ENCODE measurements at places on chromosomes 4 and X.

GRCh38 chr4:153655928-153656327 is 28.2 kb upstream of the TLR2 start:
- no peak for DNase-seq

DNA sequence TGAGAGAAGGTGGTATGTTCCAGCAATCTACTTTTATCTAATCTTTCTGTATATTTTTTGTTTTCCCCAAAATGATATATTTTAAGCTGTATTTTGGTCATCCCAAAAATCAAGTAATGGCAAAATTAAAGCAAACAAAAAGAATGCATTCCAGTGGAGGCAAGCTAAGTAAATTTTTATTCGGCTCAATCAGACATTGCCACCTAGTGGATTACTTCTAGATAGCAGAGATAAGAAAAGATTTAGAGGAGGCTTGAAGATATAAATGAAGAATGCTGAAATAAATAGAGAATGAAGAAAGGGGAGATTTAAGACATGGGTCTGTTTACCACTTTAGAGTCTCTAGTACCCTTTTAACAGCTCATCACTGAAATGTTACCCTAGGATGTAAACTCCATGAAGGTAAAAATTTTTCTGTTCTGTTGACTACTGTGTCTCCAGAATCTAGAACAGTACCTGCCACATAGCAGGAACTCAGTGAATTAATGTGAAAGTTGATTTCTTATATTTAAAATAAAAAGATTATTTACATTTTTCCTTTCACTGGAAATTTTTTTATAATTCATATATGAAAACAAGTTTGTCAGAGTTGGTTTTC is 110.9 kb upstream of the ANK2 start:
- no peak for DNase-seq

- no peak for DNase-seq
These were observed 9.4 kb downstream of the TMEM271 start for GRCh38 chr4:566508-567295.

- DNase-seq, result no peak
These were observed 55.1 kb downstream of the NAF1 start for GRCh38 chr4:163111588-163111987.

DNA sequence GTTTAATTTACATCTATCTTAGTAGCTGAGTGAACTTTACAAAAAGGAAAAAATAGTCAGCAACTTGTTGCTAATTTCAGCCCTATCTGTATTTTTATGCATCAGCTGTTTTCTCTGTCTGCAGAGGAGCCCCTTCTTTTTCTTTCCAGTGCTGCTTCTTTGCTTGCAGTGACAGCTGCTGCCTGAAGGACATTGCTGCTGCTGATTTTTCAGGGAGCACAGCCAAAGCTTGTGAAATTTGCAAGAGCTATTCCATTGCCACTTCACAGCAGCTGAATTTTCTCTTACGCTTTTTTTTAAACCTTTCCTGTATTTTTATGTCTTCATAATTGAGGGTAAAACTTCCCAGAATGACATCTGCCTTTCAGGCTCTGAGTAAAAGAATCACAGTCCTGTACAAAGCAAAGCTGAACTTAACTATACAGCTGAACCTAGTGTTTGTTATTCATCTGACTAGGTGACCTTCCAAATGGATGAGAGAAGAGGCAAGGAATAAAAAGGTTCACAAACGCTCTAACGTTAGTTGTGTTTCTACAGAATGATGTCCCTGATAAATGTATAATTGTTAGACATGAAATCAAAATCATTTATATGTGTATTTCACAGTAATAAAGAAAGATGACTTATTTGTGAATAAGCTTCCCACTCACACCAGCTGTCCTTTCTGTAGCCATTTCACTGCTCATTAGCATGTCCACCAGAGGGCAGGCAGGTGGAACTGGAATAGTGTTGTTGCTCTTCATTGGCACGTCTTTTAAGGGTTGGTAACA is 541.4 kb downstream of the ADGRL3 start:
- no peak for DNase-seq

- DNase-seq, result no peak
These were observed 14.3 kb upstream of the GABRB1 start for GRCh38 chr4:47017081-47017480.

GRCh38 chrX:72366701-72367454 is 61.2 kb upstream of the CITED1 start:
- no peak for DNase-seq

DNA sequence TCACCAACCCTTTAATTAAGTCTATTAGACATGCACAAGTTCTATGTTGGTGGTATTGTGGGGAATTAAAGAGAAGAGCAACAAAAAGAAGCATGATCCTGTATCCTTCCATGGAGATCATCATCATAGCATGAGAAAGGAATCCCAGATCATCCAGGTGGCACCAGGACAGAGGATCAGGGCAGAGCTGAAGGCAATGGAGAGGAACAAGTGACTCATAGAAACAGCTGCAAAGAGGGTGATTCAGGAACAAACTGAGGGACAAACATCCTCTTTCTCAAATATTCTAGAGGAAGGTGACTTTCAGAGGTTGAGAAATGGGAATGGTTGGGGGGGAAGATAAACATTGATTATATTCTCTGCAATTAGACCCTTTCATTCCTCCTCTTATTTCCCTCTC is 105.5 kb upstream of the OTUD4 start:
- no peak for DNase-seq

DNA sequence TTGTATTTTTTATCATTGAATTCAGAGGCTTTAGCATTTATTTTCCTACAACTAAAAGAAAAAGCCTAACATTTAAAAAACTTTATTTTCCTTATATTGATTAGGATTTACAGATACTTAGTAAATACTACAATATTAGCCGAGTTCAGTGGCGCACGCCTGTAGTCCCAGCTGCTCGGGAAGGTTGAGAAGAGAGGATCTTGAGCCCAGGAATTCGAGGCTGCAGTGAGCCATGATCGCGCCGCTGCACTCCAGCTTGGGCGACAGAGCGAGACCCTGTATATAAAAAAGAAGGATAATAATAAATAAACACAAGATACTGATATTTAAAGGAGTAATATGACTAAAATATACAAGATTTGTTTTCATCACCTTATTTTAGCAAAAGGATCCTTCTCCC is 681 bp upstream of the UPF3B start:
- DNase-seq, result no peak

GRCh38 chr4:95167805-95168204 is 381.0 kb downstream of the UNC5C start:
- no peak for DNase-seq

DNA sequence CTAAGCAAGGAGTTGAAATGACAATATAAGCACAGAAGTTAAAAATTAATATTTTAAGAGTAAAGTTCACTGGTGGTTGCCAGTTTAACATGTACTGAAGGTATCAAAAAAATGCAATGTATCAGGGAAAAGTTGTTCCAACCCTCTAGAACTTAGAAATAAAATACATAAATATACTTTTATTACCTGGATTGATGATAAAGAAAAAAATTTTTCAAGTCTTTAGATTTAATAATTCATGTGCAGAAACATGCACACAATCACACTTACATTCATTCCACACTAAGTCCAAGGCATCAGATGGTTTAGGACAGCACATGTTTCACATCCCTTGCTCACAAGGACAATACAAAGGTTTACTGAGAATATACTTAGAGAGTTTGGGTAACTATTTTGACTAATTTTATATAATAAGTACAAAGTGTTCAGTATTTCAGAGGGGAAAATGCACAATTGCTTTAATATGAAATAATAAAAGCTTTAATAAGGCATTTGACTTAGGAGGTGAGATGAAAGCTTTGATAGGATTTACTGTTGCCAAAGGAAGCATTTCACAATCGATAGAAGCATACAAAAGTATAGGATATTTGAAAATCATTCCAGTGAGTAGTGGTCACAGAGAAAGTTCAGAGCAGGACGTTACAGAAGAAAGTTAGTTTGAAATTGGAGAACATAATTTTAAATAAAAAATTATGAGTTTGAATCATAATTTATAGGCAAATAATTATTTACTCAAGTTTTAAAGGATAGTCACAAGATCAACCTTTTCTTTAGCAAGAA is 392 bp upstream of the UGT2A3 start:
- DNase-seq, result no peak

DNA sequence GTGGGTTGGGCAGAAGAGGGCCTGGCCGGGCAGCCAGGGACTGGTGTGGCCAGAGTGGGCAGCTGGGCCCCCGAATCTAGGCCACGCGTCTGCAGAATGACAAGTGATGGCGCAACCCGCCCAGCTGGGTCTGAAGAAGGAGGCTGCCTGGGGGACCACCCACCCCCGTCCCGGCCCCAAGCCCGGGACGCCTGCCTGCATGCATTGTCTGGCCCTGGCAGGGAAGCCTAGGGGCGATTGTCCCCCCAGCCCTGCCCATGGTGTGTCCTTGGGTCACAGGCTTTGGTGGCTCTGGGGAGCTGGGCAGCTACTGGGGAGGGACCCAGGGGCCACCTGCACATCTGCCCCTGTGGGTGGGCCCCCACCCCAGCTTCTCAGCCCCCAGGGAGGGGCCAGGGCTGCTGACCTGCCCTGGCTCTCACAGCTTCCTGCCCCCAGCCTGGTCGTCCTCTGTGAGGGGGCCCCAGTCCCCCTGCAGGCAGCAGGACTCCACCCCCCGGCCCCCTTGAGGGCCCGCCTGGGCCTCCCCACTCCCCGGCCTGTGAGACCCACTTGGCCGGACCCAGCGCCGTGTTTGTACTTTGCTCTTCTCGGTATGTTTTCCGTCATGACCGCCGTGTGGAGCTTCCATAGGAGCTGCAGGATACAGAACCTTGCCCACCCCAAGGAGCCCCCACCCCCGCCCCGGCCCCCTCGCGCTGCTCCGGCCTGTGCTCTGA is 4.9 kb downstream of the FGFR3 start:
- DNase-seq, result no peak

- no peak for DNase-seq
These were observed 43.1 kb upstream of the WDR1 start for GRCh38 chr4:10159671-10160070.

DNA sequence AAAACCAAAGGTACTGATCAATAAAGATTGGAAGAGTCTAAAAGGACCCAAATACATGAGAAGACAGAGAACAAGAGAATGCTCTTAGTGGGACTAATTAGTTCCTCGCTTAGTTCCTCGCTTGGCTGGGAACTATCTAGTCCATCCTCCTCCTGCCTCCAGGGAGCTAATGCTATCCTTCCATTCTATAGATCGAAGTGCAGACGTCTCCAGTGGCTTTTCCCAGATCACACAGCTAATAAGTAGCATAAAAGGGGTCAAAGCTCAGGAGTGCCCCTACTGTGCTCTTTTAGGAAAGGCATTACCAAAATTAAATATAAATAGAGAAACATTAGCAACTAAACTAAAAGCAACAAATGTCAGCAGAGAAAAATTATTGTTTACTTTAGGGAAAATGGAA is 42.3 kb upstream of the PPARGC1A start:
- no peak for DNase-seq

DNA sequence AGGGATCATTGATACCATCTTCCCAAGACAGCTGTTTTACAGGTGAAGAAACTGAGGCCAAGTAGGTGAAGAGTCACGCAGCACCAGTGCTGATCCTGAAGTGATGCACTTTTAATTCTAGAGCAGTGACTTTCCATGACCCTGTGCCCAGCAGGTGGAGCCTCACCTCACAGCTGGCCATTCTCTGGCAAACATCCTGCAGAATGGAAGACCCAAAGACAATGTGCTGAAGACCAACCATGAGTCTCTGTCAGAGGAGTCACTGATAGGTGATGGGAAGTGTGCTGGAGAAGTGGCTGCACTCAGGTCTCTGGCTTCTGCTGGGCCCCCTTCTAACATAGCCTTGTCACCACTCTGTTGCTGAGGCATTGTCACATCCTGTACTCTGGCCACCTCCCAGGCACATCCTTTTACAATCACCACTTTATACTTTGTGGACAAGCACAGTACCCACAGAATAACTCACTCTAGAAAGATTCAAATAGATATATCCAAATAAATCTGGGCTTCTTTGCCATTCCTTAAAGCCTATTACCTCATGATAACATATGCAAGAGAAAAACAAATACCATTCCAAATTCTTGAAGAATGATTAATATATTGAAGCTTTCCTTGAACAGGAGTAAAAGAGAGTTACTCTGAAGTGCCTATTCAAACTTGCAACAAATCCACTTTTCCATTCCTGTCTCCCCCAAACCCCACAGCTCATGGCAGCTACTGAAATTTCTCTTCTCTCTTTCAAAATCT is 64.1 kb upstream of the SCOC start:
- no peak for DNase-seq

DNA sequence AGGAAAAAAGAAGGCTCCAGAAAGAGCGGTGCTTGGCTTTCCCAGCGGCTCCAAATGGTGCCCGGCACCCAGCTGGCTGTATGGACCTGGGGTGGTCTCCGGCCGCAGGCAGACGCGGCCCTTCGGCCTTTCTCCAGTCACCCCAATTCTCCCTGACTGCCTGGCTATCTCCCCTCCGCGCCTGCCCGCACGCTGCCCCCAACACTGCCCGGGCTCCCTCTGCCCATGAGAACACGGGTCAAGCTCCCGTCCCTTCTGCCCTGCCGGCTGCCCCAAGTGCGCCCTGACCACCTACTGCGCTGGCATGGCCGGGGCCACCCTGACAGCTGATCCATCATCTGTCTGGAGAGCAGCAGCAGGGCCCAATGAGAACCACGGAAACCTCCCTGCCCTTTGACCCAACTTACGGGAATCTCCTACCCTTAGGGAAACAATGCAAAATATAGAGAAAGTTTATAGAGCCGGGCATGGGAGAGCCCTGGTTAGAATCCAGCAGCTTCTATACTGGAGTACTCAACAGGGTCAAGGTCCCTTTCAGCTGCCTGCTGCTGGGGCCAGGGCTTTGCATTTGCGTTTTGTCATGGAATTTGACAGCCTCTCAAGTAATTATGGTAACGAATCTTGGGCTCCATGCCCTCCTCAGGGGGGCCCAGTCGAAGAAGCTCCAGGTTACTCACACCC is 1.2 kb upstream of the FAM3A start:
- DNase-seq, result no peak

- DNase-seq, result no peak
These were observed 108.0 kb upstream of the TLL1 start for GRCh38 chr4:165765053-165765452.

GRCh38 chr4:15910155-15910940 is 28.2 kb downstream of the FGFBP1 start:
- DNase-seq, result no peak

GRCh38 chrX:121365572-121366161 is 318.3 kb downstream of the GLUD2 start:
- DNase-seq, result no peak

DNA sequence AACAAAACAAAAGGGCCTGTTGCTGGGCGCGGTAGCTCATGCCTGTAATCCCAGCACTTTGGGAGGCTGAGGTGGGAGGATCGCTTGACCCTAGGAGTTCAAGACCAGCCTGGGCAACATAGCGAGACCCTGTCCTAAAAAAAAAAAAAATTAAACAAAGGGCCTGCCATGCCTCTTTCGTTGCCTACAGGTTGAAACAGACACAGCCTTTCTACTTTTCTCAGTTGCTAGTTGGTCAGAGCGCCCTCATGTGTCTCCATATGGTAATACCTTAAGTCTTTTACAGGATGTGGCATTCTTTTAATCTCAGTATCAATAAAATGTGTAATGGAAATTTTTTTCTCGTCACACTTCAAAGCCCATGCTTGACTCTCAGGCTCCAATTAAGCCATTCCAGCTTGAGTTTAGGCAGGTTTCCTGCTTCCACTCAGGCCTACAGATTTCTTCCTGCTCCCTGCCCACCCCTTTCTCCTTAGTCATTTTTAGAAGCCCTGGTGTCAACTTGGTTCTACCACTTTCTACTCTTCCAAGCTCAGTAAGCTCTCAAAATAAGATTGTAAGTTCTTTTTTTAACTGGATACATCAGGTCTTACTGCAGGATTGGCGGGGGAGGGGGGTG is 4.6 kb upstream of the SOWAHD start:
- peak; percentile 78 for DNase-seq

- no peak for DNase-seq
These were observed 47.7 kb downstream of the RWDD4 start for GRCh38 chr4:183611210-183611830.

- no peak for DNase-seq
These were observed 1056.7 kb downstream of the STIM2 start for GRCh38 chr4:27917381-27917780.

All from naive thymus-derived CD4-positive, alpha-beta T cell (primary cell).